ENCODE measurements at places on chromosomes 2 and 18. TPM values are rescaled to one million over a fixed set of nuclear protein-coding genes. Genes with fewer than 3 reads are reported as not detected.

Gene SATB2
- 54.5 TPM for total RNA-seq

Gene TMEM198
- total RNA-seq: 1.1 TPM

GRCh38 chr2:54103454-54104314 lies 11.7 kb upstream of the ACYP2 start:
- DNase-seq: peak; percentile 91

DNA sequence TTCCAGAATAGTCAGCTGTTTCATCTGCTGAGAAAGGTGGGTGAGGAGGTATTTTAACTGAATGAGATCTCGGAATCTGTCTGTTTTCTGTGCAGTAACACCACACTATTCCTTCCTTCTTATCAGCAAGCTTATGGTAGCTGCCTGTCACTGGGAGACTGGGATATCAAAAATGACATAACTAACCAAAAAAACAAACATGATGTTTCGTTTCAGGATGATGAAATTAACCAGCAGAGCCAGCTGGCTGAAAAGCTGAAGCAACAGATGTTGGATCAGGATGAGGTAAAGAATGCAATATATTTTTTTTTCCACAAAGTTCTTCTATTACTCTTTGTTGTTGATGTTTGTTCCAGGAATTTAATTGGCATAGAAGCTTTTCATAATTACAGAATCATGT lies 59.8 kb upstream of the LYPD6B start:
- no peak for DNase-seq

DNA sequence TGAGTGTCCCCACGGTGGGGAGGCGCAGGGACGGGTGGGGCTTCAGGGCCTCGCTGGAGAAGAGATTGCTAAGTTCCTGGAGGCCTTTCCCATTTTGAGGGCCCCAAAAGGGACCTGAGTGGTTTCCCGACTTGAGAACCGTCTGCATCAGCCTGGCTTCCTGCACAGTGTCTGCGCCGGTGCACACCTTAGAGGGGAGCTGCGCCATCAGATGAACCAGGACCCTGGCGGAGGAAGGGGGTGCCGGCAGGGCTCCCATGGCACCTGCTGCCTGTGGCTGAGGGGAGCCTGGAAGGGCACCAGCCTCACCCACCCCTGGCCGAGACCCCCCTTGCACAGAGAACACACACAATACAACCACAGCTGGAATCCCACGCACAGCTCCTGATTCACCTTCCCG lies 465.1 kb upstream of the MYT1L start:
- no peak for DNase-seq

GRCh38 chr2:125822746-125823145 lies 833.2 kb upstream of the GYPC start:
- DNase-seq: peak; percentile 64

DNA sequence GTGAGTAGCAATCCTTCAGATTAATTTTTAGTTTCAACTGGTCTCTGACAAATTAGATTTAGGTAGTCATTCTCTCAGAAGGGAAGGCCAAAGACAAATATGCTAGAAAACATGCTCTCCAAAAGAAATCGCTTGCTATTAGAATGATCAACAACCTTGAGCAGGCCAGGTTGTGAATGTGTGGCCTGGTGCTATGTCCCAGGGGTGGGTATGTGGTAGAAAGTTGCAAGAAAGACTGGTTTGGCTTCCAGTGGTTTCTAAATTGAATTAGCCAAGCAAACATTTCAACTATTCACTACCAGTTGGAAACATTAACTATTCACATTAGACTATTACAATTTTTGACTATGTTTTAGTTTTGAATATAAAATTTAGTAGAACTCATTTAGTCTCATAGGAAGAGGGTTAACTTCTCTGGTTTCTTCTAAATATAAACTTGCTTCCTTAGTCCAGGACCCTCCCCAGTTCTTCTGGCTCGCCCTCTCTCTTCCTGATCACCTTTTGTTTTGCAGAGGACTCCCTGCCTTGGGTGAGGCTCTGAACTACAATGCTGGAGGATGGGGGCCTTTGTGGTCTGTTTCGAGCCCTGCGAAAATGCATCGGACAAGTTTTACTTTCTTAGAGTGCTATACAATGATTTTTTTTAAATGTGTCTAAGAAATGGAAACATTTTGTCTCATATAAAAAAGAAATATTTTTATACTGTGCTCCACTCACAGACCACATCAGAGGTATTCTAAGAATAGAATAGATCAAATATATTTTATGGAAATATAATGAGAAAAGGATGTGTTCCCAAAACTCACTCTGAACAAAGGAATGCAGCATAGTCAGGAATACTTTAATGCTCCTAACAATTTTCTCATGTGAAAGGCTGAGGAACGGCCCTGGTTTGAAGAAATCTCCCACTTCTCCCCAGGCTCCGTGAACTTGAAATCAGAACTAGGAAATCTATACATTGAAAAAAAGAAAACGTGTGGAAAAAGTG lies 375.0 kb upstream of the ZEB2 start:
- DNase-seq: no peak

GRCh38 chr2:44805401-44806235 lies 135.9 kb upstream of the SIX3 start:
- DNase-seq: no peak

DNA sequence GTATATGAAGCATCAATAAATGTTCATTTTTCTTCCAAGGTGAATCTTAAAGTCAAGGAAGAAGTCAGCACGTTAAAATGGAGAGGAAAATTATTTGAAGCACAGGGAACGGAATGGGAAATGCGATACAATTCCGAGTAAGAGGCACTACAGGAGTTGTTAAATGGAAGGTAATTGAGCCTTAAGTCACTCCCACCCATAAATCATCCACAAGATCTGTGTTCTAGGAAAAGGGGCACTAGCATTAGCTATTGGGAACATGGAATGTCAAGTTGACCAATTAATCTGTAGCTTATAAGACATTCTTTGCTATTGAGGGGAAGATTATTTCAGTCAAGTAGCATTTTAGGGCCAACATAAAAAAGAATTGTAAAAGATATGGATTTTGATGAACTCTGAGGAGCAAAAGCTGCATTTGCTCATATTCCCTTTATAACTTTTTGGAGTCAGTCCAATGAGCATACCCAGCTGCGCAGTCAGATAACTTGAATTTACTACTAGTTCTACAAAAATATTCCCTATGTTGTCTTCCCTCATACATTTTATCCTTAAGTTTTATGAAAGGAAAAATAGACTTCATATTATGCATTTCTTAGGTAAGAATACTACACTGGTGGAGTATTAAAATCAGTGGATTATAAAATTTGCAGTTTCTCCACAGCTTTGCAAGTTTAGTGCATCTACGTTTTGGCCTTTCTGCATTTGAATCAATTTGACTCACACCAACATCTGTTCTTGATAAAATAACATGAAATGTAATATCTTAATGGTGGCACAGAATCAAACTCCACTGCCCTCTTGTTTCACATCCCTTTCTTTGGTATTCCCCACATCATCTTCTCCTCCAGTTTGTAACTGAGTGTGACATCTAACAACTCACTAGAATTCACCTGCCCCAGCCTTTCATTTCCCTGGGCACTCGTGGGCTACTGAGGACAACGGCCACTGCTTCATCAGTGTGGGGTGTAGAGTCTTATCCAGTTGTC lies 95.6 kb downstream of the SP3 start:
- DNase-seq: no peak

DNA sequence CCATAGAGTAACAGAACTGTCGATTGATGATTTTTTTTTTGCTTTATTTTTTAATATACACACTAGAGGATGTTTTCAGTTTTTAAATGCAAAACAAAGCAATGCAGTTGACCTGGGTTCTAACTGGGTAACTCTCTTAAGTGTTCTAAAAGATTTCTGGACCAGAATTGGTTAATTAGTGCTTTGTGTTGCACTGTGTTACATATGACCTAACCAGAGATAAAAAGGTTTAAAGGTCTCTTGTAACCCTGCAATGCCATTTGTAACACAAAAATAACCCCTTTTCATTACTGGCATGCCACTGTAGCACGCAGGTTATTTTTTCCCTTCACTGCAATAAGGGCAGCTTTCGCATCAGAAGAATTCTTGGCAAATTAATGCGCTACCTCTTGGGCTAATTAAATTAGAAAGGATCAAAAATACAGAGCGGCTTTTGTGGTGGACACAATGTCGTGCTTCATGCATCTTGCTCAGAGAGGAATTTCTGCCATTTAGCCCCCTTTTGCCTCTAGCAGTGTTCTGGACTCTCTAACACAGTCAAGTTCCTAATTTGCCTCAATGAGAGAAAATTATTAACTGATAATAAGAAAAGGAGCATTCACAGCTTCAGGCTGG lies 250.8 kb upstream of the ZEB2 start:
- no peak for DNase-seq

- no peak for DNase-seq
Observed at GRCh38 chr2:39512434-39512935, 75.4 kb upstream of the MAP4K3 start.

- DNase-seq: peak; percentile 81
Observed at GRCh38 chr2:206086716-206087350, 859 bp upstream of the INO80D start.

- no peak for DNase-seq
Observed at GRCh38 chr18:66603941-66604627, at the start of gene CDH19. TSS of gene CDH19 (minus strand) at chr18:66604090. CDS start at chr18:66572204, 31,886 bp downstream.

DNA sequence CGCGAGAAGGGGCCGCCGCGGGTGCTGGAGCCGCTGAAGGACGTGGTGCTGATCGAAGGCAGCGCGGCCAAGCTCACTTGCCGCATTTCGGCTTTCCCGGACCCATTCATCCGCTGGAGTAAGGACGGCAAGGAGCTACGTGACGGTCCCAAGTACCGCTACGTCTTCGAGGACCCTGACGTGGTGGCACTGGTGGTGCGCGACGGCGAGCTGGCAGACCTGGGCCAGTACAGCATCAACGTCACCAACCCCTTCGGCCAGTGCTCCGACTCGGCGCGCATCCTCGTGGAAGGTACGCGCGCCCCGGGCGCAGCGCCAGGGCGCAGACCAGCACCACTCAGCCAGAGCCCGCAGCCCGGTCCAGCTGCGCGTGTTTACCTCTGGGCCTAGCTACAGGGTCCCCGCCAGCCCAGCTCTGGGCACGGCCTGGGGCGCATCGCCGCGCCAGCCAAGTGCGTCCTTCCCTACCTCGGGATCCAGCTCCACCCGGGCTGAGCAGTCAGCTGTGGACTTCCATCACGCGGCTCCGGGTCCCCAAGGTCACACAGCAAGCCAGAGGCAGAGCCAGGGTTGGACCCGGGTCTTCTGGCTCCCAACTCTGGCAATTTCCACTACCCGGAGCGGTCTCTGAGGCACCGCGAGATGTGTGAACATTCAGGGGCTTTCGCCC lies 1.7 kb upstream of the GMPPA start:
- no peak for DNase-seq

Gene AQP12A
- total RNA-seq: not detected

GRCh38 chr2:23498943-23499342 lies 114.0 kb downstream of the KLHL29 start:
- DNase-seq: no peak

DNA sequence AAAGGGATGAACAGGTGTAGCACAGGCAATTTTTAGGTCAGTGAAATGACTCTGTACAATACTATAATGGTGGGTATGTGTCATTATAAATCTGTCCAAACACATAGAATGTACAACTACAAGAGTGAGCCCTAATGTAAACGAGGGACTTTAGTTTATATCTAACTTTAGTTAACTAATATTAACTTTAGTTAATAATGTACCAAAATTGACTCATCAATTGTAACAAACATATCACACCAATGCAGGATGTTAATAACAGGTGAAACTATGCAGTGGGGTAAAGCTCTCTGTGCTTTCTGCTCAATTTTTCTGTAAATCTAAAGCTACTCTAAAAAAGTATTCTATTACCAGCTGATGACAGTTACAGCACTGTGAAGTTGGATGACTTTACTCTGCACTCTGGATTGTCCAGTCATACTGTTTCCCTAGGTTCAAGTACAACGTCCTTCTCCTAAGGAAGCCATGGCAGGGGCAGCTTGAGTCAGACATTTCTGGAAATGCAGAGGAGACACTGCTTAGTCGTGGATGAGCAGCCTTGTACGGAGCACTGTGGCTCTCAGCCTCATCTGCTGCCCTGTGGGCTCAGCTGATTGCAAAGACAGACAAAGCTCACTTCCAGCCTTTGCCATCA lies 26.1 kb downstream of the TGFA start:
- DNase-seq: no peak

- DNase-seq: peak; percentile 6
Observed at GRCh38 chr2:12816379-12817306, 99.9 kb downstream of the TRIB2 start.

Gene ZC3H8
- 8.0 TPM for total RNA-seq

- no peak for DNase-seq
Observed at GRCh38 chr2:73970850-73971471, 13.7 kb upstream of the TET3 start.

Gene ATP6V1C2
- total RNA-seq: under 0.01 TPM

Gene UCN
- total RNA-seq: 0.36 TPM

Gene TUBA4B
- not detected for total RNA-seq

GRCh38 chr2:66805968-66806367 lies 371.0 kb downstream of the MEIS1 start:
- no peak for DNase-seq

Gene MC5R
- 0.36 TPM for total RNA-seq

GRCh38 chr2:168528469-168528868 lies 72.4 kb downstream of the CERS6 start:
- no peak for DNase-seq

Gene TEKT4
- total RNA-seq: not detected

DNA sequence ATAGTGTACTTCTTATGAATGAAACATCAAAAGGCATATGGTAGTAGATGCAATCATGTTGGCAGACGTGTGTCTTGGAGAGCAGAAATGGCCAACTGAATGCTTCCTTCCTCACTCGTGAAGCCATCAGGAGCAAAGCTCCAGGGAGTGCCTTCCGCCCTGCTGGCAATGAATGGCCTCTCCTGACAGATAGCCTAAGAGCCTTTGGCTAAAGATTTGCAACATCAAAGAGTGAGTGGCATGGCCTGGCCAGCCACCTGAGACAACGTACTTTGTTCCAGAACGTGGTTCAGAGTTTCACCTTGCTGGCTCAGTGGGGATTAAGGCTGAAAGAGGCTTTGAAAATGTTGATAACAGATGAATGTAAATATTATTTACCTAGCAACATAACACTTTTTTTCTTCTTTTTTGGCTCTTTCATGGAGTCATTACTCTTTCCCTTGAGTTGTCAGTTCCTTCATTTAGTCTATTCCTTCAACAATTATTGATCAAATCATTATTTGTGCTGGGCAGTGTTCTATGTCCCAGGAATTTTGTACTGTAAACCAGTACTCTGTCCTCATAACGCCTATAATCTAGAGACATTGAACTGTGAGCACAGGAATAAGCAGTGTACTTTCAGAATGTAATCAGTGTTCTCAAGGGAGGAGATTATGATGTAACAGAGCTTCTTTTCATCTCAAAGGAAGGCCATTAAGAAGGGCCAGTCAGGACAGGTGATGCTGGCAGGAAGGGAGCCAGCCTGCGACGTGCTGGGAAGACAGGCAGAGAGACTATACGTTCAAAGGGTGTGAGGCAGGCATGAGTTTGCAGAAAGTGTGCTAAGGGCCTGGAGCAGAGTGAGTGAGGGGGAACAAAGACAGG lies 59.4 kb upstream of the SH3RF3 start:
- peak; percentile 85 for DNase-seq

- DNase-seq: peak; percentile 31
Observed at GRCh38 chr2:96957244-96957643, 29.1 kb downstream of the FAM178B start.

- DNase-seq: peak; percentile 93
Observed at GRCh38 chr2:85312404-85312803, 15.4 kb downstream of the TGOLN2 start.

Gene HOXD4
- 1.2 TPM for total RNA-seq

Gene DUSP2
- total RNA-seq: 3.3 TPM
